Activated naive CD8-positive, alpha-beta T cell treated with anti-CD3 and anti-CD28 coated beads for 36 hours (primary cell): ENCODE measurements at places on chromosomes 2 and 18. TPM values are rescaled to one million over a fixed set of nuclear protein-coding genes. Genes with fewer than 3 reads are reported as not detected.

- peak; percentile 48 for DNase-seq
- peaks cover 2% of the 10 kb centered on the region for H3K4me1 ChIP-seq
- H3K4me3 ChIP-seq: no peak overlapping the region
- H3K27me3 ChIP-seq: no peaks in the 10 kb centered on the region
These were observed 267.4 kb downstream of the PHLPP1 start for GRCh38 chr18:62982600-62983251.

DNA sequence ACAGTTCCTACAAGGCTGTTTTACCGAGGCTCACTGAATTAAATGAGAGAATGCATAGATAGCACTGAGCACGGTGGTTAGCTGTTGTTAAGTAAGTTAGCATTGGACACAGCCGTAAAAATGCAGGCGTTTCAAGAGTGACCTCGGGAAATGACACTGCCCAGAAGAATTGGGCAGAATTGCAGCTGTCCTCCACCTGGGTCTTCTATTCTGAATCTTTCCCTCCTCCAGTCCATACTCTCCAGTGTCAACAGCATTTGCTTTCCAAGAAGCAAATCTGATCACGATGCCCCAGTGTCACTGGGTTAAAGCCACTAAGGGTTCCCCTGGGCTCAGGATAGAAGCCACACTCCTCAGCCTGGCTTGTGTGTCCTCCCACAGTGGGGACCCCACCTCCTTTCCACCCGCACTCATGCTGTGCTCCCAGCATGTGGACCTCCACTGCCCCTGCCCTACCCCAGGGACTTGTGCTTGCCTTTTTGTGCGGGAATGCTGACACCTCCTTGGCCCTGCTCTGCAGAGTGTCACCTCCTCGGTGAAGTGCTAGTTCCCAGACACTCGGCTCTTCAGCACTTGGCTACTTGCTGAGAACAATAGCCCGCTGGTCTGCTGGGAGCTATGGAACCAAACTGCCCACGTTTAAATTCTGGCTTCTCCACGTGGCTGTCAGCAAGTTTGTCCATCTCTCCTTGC, 135.0 kb downstream of the ANTXR1 start:
- H3K36me3 ChIP-seq: no peaks in the 10 kb centered on the region
- no peaks in the 10 kb centered on the region for H3K4me1 ChIP-seq
- H3K4me3 ChIP-seq: no peak overlapping the region
- no peaks in the 10 kb centered on the region for H3K27me3 ChIP-seq
- DNase-seq: no peak

GRCh38 chr18:13207294-13207693, 11.3 kb upstream of the LDLRAD4 start:
- H3K4me1 ChIP-seq: peaks cover 9% of the 10 kb centered on the region
- H3K36me3 ChIP-seq: no peaks in the 10 kb centered on the region
- no peak for DNase-seq
- H3K27ac ChIP-seq: no peak overlapping the region

- peaks cover 40% of the 10 kb centered on the region for H3K27me3 ChIP-seq
- no peak for DNase-seq
- no peak overlapping the region for H3K4me3 ChIP-seq
- no peaks in the 10 kb centered on the region for H3K36me3 ChIP-seq
- no peak overlapping the region for H3K27ac ChIP-seq
These were observed 45.9 kb upstream of the ATP5MC3 start for GRCh38 chr2:175227393-175227792.

GRCh38 chr18:46718501-46719341, 38.1 kb downstream of the ST8SIA5 start:
- no peak for DNase-seq
- no peaks in the 10 kb centered on the region for H3K4me1 ChIP-seq
- no peak overlapping the region for H3K27ac ChIP-seq
- H3K36me3 ChIP-seq: no peaks in the 10 kb centered on the region

The PLGLB2 gene
- total RNA-seq: 0.49 TPM

The ABCB11 gene
- not detected for total RNA-seq
